ENCODE measurements at places on chromosomes 1 and 21.

DNA sequence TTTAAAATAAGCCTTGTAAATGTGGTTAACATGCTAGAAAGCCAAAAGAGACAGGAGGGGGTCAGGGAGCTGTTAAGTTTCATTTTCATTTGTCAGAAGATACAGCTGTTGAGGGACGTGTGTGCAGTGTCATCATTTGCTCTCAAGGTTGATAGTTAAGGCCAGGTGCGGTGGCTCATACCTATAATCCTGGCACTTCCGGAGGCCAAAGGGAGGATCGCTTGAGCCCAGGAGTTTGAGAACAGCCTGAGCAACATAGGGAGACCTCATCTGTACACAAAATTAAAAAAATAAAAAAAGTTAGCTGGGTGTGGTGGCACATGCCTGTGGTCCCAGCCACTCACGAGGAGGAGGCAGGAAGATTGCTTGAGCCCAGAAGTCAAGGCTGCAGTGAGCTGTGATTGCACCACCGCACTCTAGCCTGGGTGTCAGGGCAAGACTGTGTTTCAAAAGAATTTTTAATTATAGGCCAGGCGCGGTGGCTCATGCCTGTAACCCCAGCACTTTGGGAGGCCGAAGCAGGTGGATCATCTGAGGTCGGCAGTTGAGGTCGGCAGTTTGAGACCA is 22.7 kb downstream of the ZBTB8OS start:
- DNase-seq: no peak

GRCh38 chr1:27364696-27365371 is 1.9 kb downstream of the MAP3K6 start:
- DNase-seq: no peak

GRCh38 chr1:22697980-22698379 is 12.7 kb upstream of the EPHB2 start:
- DNase-seq: no peak

GRCh38 chr1:152111515-152111968 is 3.7 kb downstream of the TCHH start:
- DNase-seq: no peak

- DNase-seq: no peak
Measured at GRCh38 chr1:200362421-200362820, 47.4 kb downstream of the ZNF281 start.

- DNase-seq: no peak
Measured at GRCh38 chr1:17755120-17755519, at the start of gene ACTL8. ACTL8 (plus strand) TSS chr1:17755333; CDS start chr1:17823009, 67,676 bp downstream.

DNA sequence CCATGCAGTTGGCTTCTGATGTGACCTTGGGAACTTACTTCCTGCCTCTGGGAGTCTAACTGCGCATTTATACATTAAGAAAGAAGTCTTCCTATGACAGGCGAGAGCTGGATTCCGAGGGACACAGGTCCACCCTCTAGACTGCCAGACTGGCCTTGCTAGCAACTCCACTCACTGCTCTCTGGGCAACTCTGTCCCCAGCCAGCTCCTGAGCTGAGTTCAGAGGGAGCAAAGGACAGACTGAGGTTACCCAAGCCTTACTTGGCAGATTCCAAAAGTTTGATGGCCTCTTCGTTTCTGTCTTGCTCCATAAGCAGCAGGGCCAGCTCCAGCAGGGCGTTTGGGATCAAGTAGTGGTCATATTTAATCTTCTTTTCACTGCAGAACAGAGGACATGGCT is 41.8 kb downstream of the TTC39A start:
- no peak for DNase-seq

DNA sequence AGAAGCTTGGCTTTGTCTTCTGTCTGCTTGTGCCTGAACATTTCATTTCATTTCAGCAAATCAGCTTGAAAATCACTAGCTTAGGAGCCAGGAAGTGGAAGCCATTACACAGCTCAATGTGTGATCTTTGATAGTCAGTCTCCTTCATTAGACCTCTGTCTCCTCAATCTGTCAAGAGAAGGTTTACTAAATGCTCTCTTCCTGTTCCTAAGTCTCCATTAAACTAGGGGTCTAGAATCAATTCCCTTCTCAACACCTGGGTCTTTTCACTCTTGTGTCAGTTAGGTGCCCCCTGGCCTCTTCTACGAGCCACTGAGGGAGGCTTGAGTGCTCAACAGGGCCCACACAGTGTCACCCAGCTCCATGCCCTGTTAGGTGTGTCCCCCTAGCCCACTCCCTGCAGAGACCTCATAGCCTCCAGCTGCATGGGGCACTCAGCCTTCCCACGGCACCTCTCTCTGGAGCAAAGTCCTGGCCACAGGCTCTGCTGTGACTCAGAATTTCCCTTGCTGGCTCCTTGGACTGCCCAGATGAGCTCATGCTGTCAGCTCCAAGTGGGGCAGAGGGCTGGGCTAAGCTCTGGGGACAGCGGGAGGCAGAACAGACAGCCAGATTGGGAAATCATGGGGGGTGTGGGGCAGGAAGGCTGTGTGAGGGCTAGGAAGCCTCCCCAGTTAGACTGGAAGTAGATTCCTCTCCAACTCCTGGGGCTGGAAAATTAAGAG is 115.7 kb upstream of the IPO9 start:
- DNase-seq: no peak

DNA sequence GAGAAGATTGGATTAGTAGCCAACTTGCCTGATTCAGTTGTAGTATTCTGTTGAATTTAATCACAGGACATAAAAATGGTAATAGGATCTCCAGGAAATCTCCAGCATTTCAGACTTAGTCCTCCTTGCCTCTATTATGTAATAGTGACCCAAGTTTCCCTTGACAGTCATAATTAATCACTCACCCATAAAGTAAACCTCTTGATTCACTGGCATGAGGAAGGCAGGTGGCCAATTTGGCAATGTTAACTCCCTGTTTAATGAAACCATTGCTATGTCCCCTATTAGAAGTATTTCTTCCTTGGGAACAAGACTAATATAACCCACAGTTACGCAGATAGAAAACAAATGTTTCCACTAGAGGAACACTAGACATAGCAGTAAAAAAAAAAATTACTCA is 604.8 kb upstream of the CXADR start:
- DNase-seq: no peak

- DNase-seq: no peak
Measured at GRCh38 chr1:118223426-118223825, 38.4 kb upstream of the SPAG17 start.

DNA sequence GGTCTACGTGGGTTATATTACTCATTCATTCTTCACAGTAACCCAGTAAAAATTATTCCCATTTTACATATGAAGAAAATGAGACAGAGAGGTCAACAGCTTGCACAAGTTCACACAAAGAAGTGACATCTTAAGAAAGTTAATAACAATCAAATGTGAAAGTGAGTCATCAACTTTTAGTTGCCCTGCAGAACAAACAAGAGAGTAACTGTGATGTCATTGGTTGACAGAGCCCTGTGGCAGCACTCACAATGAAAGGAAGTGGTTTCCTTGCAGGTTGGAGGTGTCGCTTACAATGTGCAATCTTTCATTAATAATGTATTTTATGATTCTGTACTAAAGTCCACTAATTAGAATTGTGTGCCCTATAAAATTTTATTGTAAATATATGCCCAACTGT is 369.6 kb downstream of the RYR2 start:
- no peak for DNase-seq

DNA sequence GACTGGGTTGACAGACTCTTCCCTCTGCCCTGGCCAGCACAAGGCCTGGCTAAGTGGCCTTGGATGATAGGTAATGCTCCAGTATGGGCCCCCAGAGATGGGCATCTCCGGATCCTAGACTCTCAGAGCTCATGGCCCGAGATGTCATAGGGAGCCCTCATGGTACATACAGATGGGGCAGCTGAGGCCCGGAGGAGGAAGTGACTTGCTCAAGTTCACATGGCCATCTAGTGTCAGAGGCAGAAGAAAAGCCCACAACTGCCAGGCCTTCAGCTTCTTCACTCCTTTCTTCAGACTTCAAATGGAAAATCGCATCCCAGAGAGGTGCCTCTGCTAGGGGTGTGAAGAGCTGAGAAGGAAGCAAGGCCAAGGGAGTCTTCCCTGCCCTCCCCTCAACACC is 46.8 kb upstream of the SYNC start:
- DNase-seq: no peak

DNA sequence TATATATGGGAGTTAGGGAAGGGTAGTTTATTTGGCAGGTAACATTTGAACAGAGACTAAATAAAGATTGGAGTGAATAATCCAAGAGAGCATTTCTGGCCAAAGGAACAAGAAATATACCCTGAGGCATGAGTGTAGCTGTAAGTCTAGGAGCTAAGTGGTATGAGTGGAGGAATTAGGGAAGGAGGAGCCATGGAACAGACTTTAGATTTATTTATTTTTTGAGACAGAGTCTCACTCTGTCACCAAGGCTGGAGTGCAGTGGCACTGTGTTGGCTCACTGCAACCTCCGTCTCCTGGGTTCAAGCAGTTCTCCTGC is 18.4 kb downstream of the CAPZA1 start:
- DNase-seq: no peak

DNA sequence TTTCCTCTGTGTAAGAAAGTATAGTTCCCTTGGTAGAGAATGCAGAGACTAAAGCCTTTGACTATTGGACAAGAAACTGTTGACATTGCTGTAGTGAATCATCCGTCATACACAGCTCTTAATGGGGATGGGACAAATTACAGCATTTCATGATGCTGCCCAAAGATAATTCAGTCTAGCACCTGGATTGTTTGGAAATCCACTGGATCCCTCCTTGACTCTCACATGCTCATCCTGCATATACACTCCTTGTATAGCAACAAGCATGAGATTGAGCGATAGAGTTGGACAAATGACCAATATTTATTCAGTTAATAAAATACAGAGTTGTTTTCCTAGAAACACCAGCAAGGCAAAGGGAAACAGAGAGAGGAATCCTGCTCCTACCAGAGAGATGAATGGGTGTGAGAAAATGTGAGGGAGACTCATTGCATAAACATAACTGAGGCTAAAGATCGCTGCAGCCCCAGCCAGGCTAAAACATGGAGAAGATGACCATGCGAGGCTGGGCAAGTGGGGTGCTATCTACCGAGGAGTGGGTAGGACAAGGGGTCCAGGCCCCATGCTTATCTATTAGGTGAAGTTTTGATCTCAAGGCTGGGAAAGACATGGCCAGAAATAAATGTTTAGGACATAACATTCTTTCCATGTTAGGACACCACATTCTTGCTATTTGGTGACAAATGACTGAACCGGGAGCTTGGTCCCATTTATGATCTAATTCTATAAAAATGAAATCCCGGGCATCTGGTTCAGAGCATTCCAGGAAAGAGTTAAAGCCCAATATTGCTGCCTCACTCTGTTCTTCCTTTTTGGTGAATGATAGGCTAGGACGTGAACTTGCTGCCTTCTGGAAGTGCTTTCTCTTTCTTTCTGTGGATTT is 153.2 kb downstream of the TGFB2 start:
- DNase-seq: no peak

DNA sequence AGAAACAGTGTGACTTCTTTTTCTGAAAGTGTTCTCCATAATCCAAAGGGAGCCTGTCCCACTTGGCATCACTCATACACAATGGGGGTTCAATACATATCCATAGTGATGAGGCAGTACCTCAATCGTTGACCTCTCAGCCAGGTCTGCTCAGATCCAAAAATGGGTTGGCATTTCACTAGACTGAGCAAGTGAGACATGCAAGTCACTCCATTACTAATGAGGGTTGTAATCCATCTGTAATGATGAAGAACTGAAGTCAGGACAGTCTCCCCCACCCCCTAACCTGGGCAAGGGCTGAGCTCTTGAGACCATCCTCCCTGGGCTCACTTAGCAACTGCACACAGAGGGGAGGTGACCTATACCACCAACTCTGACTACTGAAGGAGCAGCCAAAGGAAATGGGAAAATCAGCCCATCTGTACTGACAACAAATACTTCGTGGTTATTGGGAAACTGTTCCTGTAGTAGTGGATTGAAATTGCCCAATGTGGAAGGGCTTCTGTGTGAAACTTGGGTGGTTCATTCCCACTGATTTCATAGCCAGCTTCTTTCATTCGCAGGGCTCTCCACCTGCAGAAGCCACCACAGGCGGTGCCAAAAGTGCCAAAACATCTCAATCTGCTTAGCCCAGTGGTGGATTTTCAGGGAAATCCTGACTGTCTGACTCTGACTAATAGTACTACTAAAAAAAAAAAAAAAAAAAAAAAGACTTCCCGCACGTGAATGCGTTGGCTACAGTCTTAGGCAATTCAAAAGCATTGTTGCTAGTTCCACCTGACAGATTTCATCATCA is 5.0 kb downstream of the NGF start:
- no peak for DNase-seq

DNA sequence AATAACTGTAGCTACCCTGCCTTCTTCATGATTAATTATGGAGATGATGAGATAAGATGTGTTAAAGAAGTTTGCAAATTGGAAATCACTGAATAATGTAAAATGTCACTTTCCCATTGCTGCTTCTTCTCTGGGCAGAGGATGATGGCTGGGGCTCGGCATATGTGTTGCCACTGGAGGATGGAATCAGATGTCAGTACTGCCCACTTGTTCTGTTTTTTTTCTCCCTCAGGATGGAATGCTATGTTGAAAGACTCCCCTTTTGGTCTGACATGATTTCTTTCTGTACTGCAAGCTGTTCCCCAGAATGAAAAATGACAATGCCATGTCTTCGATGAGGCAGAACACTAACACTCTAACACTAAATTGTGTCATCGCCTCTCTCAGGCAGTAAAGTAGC is 373.9 kb upstream of the SPAG17 start:
- DNase-seq: no peak

DNA sequence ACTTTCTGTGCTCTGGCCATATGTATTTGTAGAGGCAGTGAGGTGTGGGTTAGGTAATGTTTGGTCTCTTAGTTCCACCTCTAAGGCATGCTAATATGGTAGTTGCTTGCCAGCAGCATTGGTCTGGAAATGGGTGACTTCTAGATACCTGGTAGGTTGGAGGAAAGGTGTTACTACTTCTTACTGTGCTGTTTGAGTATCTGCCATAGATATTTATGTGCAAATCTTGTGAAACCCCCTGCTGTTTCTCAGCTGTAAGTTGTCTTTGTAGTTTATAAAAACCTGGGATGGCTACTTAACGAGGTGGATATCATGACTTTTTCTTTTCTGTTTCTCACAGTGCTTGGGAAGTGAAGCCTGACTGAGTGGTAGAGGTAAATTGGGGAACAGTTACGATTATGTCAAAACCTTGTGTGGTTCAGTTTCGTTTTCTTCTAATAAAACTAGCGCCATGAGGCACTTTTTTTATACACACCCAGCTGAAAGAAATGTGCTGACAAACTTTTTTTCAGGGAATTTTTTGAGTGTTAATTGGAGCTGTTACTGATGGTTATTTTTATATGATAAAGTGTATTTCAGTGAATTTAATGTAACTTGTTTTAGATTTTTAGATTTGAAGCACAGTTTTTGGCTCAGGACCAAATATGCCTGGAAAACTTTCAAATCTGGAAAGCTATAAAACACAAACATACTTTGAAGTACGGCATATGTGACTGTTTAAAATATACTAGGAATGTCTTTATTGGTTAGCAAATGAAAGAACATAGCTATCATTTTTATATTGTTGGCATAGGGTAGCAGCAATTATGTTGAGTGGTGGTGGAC is 42.1 kb downstream of the CAMSAP2 start:
- no peak for DNase-seq

GRCh38 chr1:62126579-62127290 is 67.9 kb upstream of the L1TD1 start:
- DNase-seq: no peak

- no peak for DNase-seq
Measured at GRCh38 chr1:178933105-178933561, 62.3 kb upstream of the ANGPTL1 start.

GRCh38 chr1:56370513-56370912 is 208.8 kb downstream of the PLPP3 start:
- no peak for DNase-seq
